ENCODE measurements at places on chromosomes 2 and 18. TPM values are rescaled to one million over a fixed set of nuclear protein-coding genes. Genes with fewer than 3 reads are reported as not detected.

Gene SLC23A3
- total RNA-seq = 0.63 TPM

Gene MMADHC
- 117 TPM for total RNA-seq

Gene KIF5C
- total RNA-seq = 0.26 TPM

Gene ATP5MC3
- 99.9 TPM for total RNA-seq

Gene MEP1B
- total RNA-seq = not detected

Gene IL37
- not detected for total RNA-seq

Gene FAP
- 46.5 TPM for total RNA-seq

Gene CFC1
- total RNA-seq = not detected

Gene RMDN2
- 3.7 TPM for total RNA-seq

Gene IL18RAP
- total RNA-seq = not detected

Gene RND3
- 557 TPM for total RNA-seq

Gene SERPINB10
- total RNA-seq = not detected

Gene MYCN
- total RNA-seq = not detected

Gene GNAL
- 0.69 TPM for total RNA-seq

Gene EFHD1
- total RNA-seq = not detected

Gene KRCC1
- 8.6 TPM for total RNA-seq

Gene CPLX4
- total RNA-seq = not detected

Gene ITGAV
- 117 TPM for total RNA-seq

Gene BOLL
- total RNA-seq = not detected

Gene CNNM4
- 2.3 TPM for total RNA-seq

Gene FBXO36
- 3.2 TPM for total RNA-seq

Gene SEMA4F
- 4.1 TPM for total RNA-seq

Gene PRKCE
- total RNA-seq = 12.5 TPM

Gene KCNF1
- under 0.01 TPM for total RNA-seq

Gene TTC32
- total RNA-seq = 8.5 TPM

Gene MYOM1
- total RNA-seq = 1.7 TPM

Gene AGFG1
- 14.3 TPM for total RNA-seq

Gene METAP1D
- total RNA-seq = 4.9 TPM

Gene DPP4
- 48.4 TPM for total RNA-seq

Gene RIT2
- not detected for total RNA-seq

Gene IL1F10
- not detected for total RNA-seq

Gene ARL6IP6
- total RNA-seq = 7.8 TPM

Gene ANKRD12
- 88.0 TPM for total RNA-seq

Gene TTC39C
- total RNA-seq = 28.2 TPM

Gene HOXD3
- total RNA-seq = not detected

Gene SLC4A1AP
- total RNA-seq = 21.6 TPM

Gene CLHC1
- 12.8 TPM for total RNA-seq

Gene CRYGD
- total RNA-seq = not detected

Gene NLRC4
- total RNA-seq = not detected

Gene CCL20
- not detected for total RNA-seq

Gene PKDCC
- 53.1 TPM for total RNA-seq

Gene LINC00305
- not detected for total RNA-seq

Gene TTN
- 0.47 TPM for total RNA-seq
